ENCODE measurements at places on chromosomes 1 and 21.

DNA sequence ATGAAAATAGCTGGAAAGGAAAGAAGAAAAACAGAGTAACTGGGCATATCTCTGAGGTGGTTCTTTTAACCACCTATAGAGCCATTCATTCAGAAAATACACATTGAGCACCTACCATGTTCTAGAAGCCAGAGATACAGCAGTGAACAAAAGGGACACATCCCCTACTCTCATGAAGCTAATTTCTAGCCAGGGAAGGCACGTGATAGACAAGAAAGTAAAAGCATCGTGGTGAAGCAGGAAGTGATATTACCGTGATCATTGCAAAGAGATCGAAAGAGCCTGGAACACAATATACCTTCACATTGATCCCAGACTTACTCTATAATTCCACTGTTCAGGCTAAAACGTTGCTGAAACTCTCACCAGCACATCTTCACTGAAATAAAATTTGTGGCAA is 76.0 kb downstream of the TIAM1 start:
- DNase-seq: no peak

GRCh38 chr1:217718873-217719272 is 87.7 kb downstream of the SPATA17 start:
- no peak for DNase-seq

DNA sequence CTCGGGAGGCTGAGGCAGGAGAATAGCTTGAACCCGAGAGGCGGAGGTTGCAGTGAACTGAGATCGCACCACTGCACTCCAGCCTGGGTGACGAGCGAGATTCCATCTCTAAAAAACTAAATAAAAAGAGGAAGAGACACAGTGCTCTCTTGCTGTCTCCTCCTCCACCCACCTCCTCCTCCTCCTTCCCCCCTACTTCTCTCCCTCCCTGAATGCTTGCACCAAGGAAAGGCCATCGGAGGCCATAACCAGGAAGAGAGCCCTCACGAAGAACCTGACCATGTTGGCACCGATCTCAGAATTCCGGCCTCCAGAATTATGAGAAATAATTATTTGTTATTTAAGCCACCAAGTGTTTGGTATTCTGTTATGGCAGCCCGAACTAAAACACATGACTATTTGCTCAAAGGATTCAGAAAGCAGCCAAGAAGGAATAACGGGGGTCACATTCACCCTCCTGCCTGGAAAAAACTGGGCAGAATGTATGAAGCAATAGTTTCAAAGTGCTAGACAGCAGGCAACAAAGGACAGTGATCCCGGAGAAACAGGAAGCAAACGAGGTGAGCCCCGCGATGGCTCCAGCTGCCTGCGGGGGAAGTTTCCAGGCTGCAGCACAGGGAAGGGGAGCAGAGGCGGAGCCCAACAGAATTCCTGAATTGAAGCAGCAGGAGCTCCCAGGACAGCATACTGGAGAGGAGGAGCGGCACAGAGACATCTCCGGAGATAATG is 35.8 kb downstream of the LDLRAD1 start:
- DNase-seq: peak; percentile 8

- DNase-seq: no peak
These were observed 588 bp upstream of the WNT3A start for GRCh38 chr1:228006034-228006785.

DNA sequence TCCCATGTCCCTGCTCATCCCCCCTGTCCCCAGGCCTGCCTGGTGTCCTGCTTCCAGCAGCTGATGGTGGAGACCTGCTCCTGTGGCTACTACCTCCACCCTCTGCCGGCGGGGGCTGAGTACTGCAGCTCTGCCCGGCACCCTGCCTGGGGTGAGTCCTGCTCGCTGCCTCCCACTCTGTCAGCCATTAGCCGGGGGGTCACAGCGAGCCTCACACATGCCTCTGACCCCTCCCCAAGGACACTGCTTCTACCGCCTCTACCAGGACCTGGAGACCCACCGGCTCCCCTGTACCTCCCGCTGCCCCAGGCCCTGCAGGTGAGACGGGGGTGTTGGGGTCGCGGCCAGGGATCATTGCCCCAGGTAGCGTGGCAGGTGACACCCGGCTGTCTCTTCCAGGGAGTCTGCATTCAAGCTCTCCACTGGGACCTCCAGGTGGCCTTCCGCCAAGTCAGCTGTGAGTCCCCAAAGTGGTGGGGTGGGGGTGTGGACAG is 10.0 kb downstream of the SCNN1D start:
- peak; percentile 78 for DNase-seq

DNA sequence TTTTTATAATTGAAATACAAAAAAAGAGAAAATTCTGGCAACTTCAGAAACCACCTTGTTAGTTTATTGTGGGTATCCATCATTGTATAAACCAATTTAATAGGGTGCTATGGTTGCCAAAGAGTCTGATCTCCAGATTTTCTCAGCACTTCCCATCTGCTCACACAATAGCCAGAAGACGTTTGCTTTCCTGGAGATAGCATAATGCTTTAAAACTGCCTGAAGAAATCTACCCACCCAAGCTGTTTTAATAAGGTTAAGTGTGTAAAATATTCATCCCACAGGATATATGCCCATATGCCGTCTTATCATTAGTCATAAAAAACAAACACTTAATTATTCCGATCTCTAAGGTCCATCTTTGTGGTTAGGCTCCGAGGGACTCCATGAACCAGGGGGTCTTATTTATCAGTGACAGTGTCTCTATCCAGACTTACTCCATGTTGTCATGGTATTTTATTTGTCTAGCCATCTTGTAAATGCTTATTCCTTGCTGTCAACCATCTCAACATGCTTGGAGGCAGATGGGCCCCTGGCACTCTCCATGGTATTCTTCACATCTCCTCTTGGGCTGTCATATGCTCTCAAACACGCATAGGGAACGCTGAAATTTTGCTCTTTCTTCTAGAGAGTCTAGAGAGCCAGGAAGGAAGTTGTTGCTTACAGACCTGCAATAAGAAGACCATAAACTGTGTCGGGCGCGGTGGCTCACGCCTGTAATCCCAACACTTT is 58.5 kb downstream of the MAP10 start:
- no peak for DNase-seq

- no peak for DNase-seq
These were observed 12.6 kb upstream of the MNDA start for GRCh38 chr1:158818560-158818959.

GRCh38 chr21:35016071-35016470 is 33.0 kb downstream of the RUNX1 start:
- no peak for DNase-seq

DNA sequence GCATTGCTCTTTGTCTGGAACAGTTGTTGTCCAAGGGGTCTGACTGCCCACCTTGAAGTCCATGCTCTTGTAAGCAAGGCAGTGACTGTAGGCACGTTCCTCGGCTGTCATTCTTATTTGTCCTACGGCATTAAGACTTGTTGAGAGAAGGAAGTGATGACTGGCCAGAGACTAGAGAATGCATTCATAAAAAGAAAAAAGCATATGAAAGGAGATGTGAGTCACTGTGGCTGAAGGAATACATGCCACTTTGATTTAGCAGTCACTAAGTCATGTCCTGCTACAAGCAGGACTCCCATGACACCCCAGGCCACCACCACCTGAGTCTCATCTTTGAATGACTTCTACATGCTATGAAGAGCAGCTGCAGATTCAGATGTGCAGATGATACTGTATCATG is 50.5 kb downstream of the CNN3 start:
- no peak for DNase-seq

DNA sequence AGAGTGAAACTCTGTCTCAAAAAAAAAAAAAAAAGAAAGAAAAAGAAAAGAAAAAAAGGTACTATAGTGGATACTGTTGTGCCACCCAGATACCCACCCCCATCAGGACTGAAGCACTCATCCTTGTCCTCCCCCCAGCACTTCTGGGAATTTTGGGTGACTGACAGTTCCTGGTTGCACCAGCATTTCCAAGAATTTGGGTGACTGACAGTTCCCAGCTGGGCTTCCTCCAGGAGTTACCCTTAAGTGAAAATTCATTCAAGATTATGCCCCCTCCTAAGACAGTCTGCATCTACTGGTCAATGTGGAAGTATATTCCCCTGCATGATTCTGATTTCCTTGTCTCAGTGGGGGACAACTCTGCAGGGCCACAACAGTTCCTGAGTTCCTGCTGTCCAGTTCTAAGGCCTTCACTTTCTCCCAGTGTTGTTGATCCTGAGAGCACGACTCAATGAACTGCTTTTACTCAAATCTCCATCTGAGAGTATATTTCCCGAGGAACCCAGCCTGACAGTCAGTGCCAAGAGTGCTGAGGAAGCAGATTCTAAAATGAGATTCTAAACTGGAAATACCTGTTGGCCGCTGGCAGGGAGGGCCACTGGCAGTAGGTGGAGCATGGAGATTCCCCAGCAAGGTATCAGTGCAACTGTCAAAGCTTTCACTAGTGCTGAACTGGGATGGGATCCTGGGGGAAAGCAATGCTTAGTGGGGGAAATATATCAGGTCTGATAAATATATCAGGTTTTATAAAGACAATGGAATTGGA is 18.5 kb downstream of the RIIAD1 start:
- DNase-seq: no peak

DNA sequence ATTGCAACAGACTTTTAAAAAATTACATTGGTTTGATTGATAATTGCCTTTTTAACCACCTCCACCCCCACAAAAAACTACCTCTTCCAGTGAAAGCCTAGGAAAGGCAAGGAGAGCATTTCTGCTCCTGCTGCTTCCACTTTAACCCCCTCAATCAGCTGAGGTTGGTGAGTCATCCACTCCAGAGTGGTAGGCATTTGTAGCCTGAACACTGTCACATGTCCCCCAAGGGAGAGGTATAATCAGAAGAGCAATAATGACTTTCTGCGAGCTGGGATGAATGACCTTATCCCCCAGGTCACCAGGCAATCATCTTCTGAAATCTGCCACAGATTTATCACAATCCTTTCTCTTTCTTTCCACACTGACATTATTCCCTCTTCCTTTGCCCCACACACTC is 126.6 kb upstream of the CAMK1G start:
- DNase-seq: no peak

DNA sequence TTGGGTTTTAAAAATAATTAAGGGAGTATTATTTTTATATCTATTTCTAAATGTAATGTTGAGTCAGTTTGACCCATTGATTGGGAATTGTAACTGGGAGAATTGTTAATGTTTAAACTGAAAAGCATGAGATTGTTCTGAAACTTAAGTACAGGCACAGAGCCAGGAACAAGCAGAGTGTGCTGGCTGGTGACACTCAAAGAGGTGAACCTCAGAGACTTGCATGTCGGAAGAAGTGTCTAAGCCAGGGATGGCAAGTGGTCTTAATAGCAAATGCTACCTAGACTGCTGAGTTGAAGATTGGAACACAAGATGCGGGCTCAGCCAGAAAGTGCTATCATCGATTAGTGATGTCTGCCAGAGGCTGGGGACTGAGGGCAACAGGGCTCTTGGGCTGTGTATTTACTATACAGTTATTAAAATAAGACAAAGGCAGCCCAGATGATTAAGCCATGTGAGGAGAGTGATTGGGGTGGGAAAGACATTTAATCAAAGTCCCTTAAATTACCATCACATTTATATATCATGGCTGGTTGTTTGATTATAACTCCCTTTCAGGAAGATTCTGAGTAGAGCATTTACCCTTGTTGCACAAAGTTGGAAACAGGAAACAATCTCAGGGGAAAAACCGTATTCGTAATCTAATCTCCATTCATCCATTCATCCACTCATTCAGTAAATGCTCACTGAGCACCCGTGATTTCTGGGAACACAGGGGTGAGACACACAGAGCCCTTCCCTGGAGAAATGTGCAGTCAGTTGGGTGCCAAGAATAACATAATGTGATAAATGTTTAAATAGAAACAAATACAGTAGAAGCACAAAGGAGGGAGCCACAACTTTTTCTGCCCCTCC is 42.8 kb downstream of the C8A start:
- no peak for DNase-seq

GRCh38 chr1:95230768-95231191 is 3.2 kb upstream of the RWDD3 start:
- DNase-seq: no peak

- DNase-seq: no peak
These were observed 11.4 kb downstream of the BLACAT1 start for GRCh38 chr1:205444300-205444930.

GRCh38 chr1:220528679-220529501 is 954 bp downstream of the MARK1 start:
- DNase-seq: peak; percentile 13

GRCh38 chr1:155297384-155297783 is 3.9 kb downstream of the PKLR start:
- DNase-seq: no peak

DNA sequence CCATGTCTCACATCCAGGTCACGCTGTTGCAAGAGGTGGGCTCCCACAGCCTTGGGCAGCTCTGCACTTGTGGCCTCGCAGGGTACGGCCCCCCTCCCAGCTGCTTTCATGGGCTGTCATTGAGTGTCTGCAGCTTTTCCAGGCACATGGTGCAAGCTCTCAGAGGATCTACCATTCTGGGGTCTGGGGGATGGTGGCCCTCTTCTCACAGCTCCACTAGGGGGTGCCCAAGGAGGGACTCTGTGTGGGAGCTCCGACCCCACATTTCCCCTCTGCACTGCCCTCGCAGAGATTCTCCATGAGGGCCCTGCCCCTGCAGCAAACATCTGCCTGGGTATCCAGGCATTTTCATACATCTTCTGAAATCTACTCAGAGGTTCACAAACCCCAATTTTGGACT is 219.4 kb downstream of the LRRC7 start:
- DNase-seq: no peak

DNA sequence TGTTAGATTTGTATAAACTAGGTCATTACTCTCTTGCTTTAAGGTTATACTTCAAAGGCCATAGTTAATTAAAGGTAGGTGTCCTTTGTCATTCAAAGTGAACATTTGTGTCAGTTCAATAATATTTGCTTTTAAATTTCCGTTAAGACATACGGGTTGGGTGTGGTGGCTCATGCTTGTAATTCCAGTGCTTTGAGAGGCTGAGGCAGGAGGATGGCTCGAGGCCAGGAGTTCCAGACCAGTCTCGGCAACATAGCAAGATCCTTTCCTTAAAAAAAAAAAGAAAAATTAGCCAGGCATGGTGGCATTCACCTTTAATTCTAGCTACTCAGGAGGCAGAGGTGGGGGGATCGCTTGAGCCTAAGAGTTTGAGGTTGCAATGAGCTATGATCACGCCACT is 80.4 kb downstream of the KIF26B start:
- no peak for DNase-seq

DNA sequence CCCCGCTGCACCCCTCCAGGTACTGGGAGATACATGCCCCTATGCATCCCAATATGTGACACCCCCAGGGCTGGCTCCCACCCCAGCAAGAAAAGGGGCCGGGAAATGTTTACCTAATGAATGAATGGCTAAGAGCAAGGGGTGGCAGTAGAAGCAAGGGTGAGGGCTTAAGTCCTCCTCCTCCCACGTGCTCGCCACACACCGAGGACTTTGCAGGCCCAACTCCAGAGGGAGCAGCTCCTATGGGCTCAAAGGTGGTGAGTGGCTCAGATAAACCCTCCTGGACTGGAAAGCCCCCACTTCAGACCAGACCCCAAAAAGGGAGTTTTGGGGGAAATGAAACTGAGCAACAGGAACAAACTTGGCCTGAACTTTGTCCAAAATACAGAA is 11.4 kb downstream of the SLC45A3 start:
- peak; percentile 15 for DNase-seq

GRCh38 chr1:189662190-189662589 is 815.5 kb downstream of the BRINP3 start:
- DNase-seq: no peak
